ENCODE measurements at places on chromosomes 3 and 15.
A peak's percentile ranks its signal among the peaks of the same experiment; 100 is the strongest.

DNA sequence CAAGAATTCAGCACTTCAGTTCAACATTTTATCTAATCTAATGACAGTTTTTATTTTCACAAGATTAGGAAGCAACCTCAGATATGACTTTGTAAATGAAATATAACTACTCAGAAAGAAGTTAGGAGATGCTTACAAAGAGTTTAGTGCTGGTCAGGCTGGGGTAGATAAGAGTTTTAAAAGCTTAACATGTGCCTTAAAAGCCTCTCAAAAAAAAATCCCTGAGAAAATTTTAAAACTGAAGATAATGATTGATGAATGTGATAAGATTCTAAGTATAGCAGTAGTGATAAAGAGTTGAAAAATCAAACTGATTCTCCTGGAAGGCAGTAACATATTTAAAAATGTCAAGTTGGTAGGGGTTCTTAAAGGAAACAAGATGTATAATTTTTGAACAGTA is 478.2 kb downstream of the NLGN1 start:
- no peak for DNase-seq

DNA sequence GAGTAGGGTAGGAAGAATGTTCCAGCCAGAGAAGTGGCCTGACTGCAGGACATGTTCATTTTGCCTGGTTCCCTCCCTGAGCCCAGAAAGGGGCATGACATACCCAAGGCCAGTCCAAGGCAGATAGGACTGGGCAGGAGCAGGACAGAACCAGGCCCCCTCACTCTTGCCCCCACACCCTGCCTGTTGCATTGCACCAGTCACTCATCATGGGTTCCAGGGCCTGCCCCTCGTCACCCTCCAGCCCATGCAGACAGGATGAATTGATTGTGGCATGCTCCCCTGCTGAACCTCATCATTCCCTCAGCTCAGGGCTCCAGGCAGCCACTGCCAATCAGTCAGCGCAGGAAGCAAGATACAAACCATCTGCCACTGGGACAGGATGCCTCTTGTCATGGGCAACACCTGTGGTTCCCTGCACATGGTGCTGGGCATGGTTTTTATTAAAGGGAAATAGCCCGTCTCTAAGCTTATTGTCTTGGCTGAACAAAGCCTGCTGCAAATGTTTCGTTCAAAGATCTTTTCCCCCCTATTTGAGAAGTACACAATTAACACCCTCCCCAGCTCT is 48.9 kb downstream of the RASGRF1 start:
- DNase-seq, result no peak

DNA sequence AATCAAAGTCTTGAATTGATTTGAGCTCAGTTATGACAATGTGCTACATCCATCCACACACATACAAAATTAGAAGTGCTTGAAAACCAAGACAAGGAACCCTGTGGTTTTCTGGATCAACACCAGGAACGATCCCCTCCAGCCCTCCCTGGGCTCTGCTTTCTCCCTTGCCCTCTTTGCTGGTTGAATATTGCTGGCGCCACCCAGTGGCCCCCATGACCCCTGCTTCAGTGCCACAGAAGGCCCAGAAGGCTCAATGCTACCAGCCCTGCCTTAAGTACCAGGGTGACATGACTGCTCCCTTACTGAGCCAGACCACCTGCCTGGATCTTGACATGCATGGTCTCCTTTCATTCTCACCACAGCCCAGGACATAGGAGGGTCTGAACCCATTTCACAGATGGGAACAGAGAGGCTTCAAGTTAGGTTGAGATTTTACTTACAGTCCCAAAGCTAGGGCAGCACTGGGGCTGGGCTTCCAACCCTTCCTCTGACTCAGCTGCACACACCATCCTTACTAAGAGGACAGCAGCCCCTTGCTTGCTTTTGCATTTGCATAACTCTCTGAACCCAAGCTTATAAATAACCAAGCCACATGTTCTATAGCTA is 15.0 kb downstream of the IL12A start:
- peak; percentile 73 for DNase-seq

GRCh38 chr15:40493089-40493840 is 22.5 kb downstream of the CHST14 start:
- peak; percentile 86 for DNase-seq

All from activated effector memory CD4-positive, alpha-beta T cell treated with anti-CD3 and anti-CD28 coated beads, Interleukin-2, amount 50 U/mL, for 16 hours (primary cell).